ENCODE measurements at places on chromosomes 6 and 20.

GRCh38 chr6:118781897-118782296 lies 112.1 kb upstream of the ASF1A start:
- DNase-seq, result no peak

GRCh38 chr6:41371992-41372831 lies 36.8 kb downstream of the NCR2 start:
- DNase-seq, result no peak

GRCh38 chr20:26308961-26309360 lies 612.3 kb upstream of the ZNF337 start:
- DNase-seq, result no peak

DNA sequence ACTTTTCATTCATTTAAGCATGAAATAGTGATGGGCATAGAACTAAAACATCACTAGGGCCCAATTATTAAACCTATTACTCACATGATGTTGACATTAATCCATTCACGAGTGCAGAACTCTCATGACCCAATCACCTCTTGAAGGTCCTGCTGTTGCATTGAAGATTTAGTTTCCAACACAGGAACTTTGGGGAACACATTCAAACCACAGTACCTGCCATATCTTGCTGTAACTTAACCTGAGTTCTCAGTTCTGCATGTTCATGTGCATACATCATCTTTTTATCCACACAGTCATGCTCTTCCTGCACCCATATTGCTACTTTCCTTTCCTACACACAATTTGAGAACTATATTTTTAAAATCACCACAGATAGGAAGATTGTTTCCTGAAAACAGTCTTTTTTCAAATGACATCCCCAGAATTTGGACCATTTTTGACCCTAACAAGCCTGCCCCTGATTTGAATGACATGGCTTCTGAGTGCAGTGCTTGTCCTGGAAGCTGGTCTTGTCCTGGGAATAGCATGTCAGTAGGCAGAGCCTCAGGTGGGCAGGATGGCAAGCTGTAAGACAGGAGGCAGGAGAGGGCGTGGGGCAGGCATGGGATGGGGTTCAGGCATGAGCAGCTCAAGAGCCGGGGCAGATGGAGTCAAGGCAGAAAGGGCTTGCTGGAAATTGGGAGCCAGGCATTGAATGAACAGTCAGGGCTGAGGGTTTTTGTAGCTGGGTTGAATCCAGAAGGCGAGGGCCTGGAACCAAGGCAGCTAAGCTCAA lies 49.2 kb upstream of the FOXC1 start:
- DNase-seq, result no peak

Measured in kidney glomerular epithelial cell (primary cell).